ENCODE measurements at places on chromosomes 7 and 10.

DNA sequence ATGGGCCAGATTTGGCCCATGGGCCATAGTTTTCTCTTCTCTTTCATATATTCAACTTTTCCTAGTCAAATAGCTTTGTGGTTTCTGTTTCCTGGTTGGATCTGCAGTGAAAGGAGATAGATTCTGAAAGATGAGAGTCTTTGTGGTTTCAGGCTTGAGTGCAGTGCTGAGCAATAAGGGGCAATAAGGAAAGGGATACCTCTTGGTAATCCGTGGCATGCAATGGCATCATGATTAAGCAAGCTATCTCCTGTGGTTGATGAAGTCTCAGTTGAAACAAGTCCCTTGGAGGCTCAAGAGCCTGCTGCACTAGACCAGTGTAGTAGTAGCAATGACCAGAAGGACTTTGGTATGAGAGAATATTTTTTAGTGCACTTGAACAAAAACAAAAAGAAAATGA, 187.7 kb upstream of the CNTNAP2 start:
- DNase-seq, result no peak

- DNase-seq, result no peak
These were observed 26.3 kb downstream of the DENND11 start for GRCh38 chr7:141675436-141676215.

GRCh38 chr7:35716038-35716803, 21.3 kb upstream of the HERPUD2 start:
- no peak for DNase-seq

- DNase-seq, result no peak
These were observed 9.3 kb downstream of the ZNF212 start for GRCh38 chr7:149248777-149249176.

DNA sequence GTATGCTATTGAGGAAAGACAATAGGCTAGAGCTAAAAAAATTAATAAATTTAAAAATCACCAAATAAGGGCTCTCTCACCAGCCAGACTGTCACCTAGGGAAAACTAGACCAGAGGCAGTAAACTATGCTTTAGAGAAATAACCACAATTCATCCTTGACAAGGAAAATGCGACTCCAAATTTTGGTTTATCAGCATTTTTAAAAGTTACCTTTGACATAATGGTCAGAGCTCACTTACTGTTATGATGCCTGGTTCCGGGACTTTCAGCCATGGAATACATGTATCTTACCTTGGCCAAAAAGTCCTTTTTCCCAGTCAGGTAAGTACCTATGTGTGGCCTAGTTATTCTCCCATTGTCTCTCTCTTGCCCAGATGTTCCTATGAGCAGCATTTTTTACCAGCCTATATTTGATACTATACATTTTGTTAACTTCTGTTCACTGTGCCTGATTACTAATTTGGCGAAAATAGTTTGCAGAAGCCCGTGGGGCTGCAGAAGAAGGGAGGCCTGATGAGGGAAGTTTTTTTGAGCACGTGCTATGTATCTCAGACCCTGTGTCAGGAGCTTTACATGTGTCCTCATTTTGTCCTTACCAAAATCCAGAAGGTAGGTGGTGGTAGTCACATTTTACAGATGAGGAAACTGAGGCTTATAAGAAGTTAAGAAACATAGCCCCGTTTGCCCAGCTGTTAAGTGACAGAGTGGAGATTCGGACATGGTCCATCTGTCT, 149.7 kb downstream of the CELF2 start:
- DNase-seq, result no peak

GRCh38 chr10:7755103-7755502, 32.7 kb downstream of the KIN start:
- DNase-seq, result no peak

DNA sequence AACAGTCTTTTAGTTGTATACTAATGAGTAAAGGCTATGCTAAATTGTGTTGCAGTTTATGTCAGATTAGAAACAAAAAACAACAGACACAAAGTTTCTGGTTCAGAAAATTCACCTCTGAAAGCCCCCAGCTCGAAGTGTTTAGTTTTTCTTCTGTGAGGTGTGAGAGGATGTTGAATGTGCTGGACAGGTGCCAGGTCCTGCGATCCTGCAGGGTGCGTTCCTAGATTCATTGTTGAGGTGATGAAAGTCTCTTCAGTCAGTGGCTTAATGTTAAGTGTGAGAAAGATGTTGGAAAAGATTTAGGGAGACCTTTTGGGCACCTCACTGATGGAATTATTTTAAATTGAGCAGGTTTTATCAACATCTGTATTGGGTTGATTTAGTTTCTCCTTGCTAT, 287.3 kb downstream of the SDK1 start:
- no peak for DNase-seq

GRCh38 chr10:119625570-119626280, 25.5 kb upstream of the BAG3 start:
- DNase-seq, result no peak

- peak; percentile 85 for DNase-seq
These were observed 72.0 kb upstream of the TES start for GRCh38 chr7:116138202-116138801.

GRCh38 chr7:105244594-105244993, 144.1 kb downstream of the SRPK2 start:
- DNase-seq, result no peak

DNA sequence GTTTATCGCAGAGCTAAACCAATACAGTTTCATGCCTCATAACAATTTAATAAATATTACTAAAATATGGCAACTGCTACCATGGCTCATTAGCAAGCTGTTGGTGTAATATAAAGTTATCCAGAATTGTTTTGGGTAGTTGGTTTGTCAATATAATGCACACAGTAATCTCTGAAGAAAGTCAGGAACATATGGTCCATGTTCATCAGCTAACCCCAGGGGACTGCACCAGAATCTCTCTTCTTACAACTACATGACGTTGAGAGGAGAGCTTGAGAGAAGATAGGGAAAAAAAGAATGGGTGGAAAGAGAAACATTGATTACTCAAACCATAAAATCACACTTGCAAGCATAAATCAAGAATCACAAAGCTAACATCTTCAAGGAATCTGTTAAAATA, 333.7 kb downstream of the NRG3 start:
- no peak for DNase-seq

DNA sequence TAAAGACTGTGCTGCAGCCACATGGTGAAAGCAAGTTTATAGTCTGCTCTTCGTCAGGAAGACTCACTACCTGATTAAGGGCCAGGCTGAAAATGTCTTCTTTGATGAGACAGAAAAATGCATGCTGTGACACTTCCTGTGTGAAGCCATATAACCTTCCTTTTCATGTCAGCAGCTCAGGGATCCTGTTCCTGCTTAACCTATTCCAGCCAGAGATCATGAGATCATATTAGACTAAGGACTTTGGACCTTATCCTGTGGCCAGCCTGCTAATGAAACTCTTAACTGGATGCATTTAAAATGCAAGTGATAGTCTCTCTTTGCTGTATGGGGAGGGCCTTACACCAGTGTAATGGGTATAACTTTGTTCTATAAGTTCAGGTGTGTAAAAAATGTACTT, 165.2 kb downstream of the PTEN start:
- no peak for DNase-seq

GRCh38 chr10:78702186-78702585, 366.6 kb upstream of the ZMIZ1 start:
- DNase-seq, result no peak

- no peak for DNase-seq
These were observed 3.8 kb downstream of the PSD start for GRCh38 chr10:102414749-102415148.

DNA sequence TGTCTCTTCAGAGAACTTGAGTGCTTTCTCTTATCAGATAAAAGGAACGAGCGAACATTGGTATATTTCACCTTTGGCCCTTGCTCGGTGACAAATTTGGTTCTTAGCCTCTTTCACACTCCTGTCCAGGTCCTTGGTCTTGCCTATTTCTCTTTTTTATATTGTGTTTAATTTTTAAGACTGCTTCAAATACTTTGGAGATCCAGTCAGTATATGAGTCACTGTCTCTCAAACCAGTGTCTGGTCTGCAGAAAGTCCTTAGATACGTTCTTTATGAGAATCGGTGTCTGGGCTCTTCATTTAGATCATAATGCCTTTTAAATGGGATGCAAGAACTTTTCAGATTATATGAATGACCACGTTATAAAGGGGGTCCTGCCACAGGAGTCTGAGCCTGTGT, 55.0 kb downstream of the PIK3AP1 start:
- no peak for DNase-seq

DNA sequence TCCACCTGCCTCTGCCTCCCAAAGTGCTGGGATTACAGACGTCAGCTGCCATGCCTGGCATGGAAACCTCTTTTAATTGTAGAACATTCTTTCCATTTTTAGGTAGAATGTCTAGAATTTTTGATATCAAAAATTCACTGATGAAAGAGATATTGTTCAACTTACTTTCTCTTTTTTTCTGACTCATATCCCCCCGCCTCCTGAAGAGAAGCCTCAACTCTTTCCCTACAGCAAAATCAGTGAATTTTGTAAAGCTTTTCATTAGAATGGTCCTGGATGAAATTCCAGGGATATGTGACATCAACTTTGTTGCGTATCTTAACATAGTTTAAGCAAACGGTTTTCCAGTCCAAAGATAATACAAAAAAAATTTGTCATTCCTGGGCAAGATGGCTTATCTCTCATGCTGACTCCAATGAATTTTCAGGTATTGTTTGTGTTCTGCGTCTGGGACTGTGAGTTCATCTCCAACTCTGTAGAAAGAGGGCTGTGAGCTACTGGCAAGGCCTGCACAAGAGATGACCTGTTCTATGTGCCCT, 256.8 kb downstream of the BMPER start:
- no peak for DNase-seq

GRCh38 chr7:105353752-105354328, 34.9 kb downstream of the SRPK2 start:
- peak; percentile 76 for DNase-seq

DNA sequence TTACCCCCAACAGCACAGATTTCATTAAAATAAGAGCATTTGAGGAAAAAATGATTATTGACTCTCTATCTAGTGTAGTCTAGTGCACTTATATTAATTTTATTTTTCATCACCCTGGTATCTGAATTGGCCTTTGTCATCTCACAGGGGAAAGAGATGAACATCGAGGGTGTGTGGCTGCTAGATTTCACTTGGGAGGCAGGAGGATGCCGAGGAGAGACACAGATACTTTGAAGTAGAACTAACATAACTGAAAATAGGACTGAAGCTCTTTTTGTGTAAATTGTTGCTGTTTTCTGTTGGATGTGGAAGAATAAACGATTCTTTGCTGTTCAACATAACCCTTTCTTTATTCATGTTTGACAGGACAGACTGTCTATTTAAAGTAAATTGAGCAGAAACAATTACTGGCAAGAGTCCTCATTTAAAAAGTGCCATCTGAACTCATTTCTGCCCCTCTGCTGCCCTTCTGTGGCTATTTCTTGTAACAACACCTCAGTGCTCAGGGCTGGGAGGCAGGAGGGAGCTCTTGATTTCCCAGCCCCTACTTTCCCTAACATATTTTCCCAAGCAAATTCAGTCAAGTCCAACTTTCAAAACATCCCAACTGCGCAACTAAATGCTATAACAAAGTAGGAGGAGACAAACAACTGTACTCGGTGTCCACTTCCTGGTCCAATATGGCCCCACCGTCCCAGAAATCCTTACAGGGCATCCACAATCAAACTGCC, 15.6 kb downstream of the LYZL1 start:
- peak; percentile 79 for DNase-seq

DNA sequence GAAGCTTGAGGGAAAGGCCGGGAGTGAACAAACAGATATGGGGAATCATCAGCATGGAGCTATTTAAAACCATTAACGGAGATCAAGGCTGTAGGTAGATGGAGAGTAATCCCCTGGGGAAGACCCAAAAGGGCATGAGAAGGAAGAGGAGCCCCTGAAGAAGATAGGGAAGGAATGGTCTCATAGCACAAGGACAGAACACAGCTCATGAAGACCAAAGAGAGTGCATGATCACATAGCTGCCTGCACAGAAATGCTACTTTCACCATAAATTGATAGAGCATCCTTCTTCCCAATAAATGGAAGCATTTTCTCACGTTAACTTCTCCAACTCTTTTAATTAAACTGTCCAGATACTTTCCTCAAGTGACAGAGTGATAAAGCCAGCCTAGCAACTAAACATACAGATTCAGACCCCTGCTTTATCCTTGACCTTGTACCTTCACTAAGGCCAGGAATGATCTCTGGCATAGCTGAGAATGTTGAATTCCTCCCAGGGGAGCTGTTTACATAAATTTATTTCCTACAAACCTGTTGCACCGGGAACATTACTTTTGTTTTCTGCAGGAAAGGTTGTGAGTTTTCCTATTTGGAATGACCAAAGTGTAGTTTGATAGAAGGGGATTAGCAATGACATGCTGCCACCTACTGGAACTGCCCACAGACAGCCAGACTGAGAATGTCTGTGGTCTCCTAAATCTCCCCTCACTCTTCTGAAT, 110.8 kb upstream of the LRGUK start:
- DNase-seq, result peak; percentile 40

- DNase-seq, result no peak
These were observed 193.3 kb upstream of the LYZL2 start for GRCh38 chr10:30822693-30823465.

Data from cardiac fibroblast (primary cell).